ENCODE measurements at places on chromosomes 6 and 20. TPM values are rescaled to one million over a fixed set of nuclear protein-coding genes. Genes with fewer than 3 reads are reported as not detected.

DNA sequence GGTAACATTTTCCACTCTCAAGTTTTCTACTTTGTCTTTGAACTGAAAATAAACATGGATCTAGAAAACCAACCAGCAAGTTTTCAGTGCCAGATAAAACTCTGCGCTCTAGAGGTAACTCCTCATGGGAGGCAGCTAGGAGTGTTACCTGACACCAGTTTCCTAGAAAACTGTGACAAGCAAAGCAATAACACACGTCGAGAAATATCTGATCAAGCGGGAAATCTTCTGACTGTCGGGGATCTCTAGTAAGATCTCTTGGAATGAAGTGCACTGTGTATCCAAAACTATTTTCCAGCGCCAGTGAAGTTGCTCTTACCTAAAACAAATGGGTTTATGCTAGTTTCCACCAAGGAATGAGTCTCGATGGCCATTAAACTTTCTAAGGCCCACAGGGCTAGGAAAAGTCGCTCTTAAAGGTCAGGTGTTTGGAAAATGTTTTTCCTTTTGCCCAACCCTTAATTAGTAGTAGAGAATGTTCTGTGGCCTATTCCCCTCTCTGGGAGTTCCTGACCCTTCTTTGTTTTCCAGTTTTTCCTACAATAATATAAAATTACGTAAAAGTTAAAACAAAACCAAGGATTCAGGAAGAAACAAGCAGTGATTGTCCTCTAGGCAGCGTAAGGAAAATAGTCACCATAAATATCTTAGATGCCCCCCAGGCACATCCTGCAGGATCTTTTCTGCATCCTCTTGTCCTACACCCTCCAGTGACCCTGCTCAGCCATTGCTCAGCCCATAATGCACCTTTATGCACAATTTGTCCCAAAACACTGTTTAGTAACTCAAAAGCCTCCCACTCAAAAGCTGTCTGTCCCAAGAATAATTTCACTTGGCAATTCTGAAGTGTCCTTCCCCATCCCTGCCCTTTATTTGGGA, 137.7 kb upstream of the AKAP12 start:
- no peak for DNase-seq

DNA sequence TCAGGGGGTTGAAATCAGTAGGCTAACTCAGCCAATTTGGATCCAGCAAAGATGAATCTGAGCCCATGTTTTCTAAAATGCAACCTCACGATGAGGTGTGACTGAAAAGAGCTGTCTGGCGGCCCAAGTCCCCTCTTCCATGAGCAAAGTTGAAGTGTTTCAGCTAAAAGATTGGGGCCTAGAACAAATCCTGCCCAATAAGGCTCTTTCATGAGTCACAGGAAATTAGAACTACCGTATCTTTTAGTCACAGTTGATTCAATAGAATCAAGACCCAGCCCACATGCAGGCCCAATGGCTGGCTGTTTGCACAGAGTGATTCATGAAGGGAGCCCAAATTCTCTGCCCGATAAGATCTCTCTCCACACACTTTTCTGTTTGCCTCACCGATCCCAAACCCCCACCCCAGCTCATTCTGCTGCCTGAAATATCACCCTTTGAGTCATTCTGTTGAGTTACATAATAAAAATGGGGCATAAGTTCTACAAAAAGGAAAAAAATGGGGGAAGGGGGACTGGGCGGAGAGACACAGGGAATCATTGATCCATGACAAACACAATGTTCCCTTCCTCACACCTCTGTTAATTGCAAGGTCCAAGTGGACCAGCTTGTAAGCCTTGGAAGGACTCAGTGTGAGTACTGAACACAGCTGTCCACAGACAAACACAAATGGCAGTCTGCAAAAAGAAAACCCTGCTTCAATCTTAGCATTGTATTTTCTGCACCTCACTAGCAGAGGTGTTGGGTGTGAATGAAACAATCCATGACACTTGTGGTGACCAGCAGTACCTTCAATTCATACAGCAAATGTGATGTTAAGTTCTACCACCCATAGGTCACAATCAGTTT, 13.8 kb downstream of the FOXQ1 start:
- DNase-seq = peak; percentile 93

GRCh38 chr6:126812651-126813050, 305.8 kb upstream of the RSPO3 start:
- no peak for DNase-seq

DNA sequence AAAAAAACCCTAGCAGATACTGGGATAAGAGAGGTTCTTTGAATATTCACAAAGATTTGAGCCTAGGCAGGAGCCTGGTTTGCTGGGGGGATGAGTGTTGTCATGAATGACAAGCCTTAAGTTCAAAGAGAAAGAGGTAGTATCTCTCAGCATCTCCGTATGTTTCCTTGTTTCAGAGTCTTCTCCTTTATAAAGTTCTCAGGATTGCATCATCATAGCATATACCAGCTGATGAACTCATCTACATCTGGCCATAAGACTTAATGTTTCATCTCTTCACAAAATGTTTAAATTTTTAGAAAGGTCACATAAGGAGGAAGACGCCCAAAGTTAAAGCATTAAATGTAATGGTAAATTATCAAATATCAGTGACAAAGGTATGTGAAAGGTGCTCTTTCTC, 17.1 kb downstream of the DEFB114 start:
- no peak for DNase-seq

DNA sequence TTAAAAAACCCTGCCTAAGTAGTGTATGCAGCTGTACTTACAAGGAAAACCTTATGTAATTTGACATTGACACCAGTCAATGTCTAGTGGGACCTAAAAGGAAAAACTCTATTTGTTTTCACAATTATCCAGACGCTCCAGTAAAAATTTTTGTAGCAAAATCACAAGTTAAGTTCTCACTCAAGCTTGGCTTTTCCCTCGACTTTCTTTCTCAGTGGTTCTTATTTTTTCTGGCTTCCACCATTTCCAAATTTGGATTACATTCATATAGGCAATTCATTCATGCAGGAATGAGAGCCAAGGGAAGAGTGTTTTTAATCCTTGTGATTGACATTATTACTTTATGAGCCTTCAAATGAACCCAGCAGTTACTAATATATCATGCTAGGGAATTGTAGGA, 66.0 kb upstream of the ADGRG6 start:
- DNase-seq = no peak

DNA sequence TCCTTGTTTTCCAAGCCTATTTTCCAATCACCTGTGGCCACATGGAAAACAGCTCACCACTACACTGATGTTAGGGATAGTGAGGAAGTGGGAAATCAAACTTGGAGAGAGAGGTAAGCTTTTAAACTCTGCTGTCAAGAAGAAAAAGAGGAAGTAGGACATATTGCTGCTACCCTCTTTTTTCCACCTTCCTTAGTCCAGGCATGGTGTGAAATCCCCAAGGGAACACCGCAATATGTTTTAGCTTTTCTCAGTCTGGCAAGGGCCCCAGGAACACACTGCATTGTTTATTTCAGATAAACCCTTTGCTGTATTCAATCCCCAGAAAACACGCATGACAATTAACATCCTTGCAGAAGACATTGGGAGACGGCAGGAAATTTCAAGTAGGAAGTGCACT, 61.3 kb downstream of the HS3ST5 start:
- DNase-seq = no peak

GRCh38 chr6:129030215-129030614, 147.3 kb downstream of the LAMA2 start:
- DNase-seq = no peak

DNA sequence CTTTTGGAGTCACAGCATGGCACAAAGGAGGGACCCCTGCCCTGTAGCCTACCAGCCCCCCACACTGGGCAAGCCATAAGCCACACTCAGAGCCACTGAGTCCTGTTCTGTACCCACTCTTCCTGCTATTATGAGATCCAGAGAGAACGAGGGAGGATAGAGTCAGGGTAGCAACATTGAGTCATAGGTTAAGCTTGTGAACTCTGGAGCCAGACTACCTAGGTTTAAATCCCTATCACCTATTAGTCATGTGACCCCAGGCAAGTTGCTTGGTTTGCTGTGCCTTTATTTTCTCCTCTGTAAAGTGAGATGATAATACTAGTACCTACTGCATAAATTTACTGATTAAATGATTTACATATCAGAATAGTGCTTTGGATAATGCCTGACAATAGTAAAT, 540 bp downstream of the CNBD2 start:
- no peak for DNase-seq

DNA sequence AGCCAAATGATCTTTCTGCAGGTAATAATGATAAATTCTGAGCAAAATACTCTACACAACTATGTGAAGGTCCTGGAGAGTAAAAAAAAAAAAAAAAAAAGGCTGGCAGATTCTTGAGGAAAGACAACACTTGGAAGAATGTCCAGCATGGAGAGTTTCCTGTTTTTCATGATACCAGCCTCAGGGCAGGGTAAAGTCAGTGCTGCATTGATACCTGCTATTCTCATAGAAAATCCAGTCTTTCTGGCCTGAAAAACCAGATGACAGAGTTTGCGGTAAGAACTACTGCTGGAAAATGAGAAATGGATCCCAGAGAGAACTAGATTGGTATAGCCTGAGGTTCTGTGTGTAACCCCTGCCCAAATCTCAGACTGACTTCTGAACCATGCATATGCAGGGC, 89.1 kb downstream of the AFG1L start:
- no peak for DNase-seq

DNA sequence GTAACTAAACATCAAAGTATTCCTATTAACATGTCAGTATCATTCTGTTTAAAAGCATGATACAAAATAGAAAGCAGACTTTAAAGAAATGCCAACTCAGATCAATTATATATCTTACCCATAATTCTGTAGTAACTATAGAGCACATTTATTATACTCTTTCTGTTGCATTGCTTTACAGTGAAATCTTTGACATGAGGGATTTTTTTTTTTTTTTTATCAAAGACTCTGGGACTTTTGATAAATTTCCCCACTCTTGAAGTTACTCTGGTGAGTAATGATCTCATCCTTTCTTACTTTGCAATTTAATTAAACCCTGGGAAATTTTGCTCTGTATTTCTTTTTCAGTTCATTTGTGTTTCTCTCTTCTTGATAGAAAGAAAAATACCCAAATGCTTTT, 17.4 kb downstream of the ADGRF4 start:
- DNase-seq = no peak

GRCh38 chr6:163008186-163008585, 280.4 kb downstream of the PACRG start:
- peak; percentile 20 for DNase-seq

CST4 gene
- not detected for polyA plus RNA-seq

DNA sequence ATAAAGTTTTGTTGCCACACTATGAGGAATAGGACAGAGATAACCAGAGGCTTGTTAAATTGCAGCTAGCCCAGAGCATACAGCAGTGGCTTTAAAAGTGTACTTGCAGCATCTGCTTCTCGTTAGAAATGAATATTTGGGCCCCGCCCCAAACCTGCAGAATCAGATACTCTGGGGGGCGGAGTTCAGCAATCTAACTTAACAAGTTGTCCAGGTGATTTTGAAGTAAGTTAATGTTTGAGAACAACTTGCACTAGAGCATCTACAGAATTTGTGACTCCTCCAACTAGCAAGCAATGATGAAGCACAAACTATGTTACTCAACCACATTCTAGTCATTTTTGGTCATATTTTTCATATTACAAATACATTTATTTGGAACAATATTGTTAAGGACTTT, 10.6 kb upstream of the SUPT3H start:
- no peak for DNase-seq

DNA sequence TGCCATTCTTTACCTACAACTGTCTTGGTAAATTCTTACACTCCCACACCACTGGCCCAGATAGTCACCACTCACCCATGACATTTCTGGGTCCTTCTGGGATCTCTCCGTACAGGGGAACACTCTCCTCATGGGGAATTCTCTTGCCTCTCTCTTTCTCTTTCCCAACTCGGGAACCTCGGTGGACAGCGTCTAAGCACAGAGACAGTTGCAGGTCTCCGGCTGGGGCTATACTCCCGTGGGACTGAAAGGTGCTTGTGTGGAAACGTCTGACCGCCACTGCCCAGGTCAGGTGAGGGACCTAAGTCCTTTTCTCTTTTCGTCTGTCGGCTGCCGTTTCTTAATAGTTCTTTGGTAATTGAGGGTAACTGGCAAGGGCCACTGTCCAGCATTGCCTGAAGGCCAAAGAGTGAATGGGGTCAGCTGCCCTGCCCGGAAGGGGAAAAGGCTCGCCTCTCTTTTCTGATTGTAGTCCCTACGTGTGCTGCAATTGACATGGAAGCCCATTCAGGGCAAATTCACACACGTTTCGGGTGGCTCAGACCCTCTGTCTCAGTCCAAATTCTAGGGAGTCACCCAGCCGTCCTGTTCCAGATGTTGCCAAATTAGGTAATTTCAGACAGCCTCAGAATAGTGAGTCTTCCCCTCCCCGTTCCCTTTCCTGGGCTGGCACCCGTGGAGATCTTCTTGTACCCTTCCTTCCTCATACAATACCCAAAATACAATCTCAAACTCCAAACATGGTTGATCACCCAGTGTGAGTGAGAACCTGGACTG, 31.2 kb upstream of the RIPK1 start:
- DNase-seq = no peak

- no peak for DNase-seq
Observed at GRCh38 chr6:3843379-3844096, 5.6 kb upstream of the FAM50B start.

THBS2 gene
- 6.2 TPM for polyA plus RNA-seq

DNA sequence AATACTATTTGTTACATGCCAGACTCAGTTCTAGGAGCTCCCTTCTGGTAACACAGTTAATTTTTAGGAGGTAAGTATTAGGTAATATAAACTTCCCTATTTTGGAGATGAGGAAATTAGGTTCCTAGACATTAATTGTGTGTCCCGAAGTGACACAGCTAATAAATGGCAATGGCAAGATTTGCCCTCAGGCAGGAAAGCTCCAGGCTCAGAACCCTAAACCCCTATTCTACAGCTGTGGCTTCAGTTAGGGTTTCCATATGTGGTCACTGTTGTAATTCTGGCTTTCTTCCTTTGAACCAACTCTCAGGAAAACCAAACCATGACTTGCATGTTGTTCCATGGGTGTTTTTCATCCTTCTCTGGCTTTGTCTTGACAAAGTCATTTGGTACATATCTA, 188.2 kb downstream of the PLCB1 start:
- no peak for DNase-seq

MYO6 gene
- polyA plus RNA-seq = 25.7 TPM

HSPA12B gene
- polyA plus RNA-seq = 21.5 TPM

GRCh38 chr6:168935628-168936010, 318.0 kb downstream of the THBS2 start:
- DNase-seq = no peak

ZNF165 gene
- polyA plus RNA-seq = 3.3 TPM

SNAI1 gene
- 8.7 TPM for polyA plus RNA-seq

GRCh38 chr20:50484271-50484976, 25.8 kb upstream of the PTPN1 start:
- DNase-seq = no peak

FAM184A gene
- 62.5 TPM for polyA plus RNA-seq

MYT1 gene
- polyA plus RNA-seq = 0.13 TPM

HEY2 gene
- polyA plus RNA-seq = 1.3 TPM

DNA sequence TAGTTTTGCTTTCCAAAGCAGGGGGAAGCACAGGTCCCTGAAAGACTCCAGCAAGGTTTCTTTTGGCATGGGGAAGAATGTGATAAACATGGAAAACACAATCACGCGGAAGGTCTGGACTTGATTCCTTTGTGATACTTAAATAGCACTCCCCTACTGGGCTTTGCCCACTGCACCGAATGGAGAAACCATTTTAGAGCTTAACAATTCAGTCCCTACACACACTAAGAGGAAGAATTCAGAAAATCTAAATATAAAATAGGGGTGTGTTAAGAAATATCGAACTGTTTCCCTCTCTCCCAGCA, 71.4 kb upstream of the NHSL1 start:
- no peak for DNase-seq

- DNase-seq = peak; percentile 57
Observed at GRCh38 chr6:48765352-48765961, 654.5 kb upstream of the PTCHD4 start.

SMOC2 gene
- 10.6 TPM for polyA plus RNA-seq

Data from right lung (tissue), 10 donors.